Naive thymus-derived CD4-positive, alpha-beta T cell (primary cell): ENCODE measurements at places on chromosomes 3 and 15. TPM values are rescaled to one million over a fixed set of nuclear protein-coding genes. Genes with fewer than 3 reads are reported as not detected.

GRCh38 chr3:107962946-107963345, 127.9 kb downstream of the CD47 start:
- no peak for DNase-seq

GRCh38 chr3:99325402-99325801, 313.0 kb upstream of the COL8A1 start:
- DNase-seq = no peak

The RPL22L1 gene
- total RNA-seq = 48.2 and 49.2 TPM in 2 replicates

GRCh38 chr15:29126821-29127461, 142.7 kb downstream of the NSMCE3 start:
- no peak for DNase-seq

The TUSC2 gene
- total RNA-seq = 20.5 and 21.2 TPM in 2 replicates

The P2RY12 gene
- total RNA-seq = not detected

- no peak for DNase-seq
Measured at GRCh38 chr3:41933154-41933676, 28.7 kb downstream of the ULK4 start.

DNA sequence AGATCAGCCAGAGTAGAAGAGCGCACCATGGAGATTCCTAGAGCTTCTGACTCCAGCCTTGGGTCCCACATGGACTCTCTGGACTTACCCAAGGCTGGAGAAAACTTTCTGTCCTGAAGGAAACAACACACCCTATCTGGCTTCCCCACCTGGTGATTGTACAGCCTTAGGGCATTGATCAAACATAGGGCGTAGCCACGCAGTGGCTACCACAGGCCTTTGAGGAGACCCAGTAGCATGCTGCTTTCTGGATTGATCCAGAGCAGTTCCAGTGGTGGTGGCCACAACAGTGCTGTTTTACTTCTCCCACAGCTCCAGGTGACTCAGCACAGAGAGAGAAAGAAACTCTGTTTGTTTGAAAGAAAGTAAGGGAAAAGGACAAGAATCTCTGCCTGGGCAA, 23.5 kb downstream of the PYDC2 start:
- DNase-seq = no peak

DNA sequence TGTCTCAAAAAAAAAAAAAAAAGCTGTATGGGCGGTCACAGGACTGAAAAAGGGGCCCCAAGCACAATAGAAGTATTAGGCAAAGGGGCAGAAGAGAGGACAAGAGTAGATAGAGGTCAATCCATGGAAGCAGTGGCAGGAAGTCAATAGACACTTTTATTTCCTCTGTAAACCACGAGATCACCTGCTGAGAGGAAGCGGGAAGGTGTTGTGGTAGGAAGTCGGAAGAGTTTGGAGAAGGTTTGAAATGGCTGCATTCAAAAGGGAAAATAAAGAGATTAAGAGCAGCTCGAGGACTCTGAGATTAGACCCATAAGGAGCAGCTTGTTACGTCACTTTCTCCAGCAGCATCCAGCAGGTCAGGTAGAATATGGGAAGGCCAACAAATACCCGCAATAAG, 14.2 kb upstream of the ZNF148 start:
- peak; percentile 3 for DNase-seq

The POC1A gene
- total RNA-seq = 0.58 TPM

- DNase-seq = no peak
Measured at GRCh38 chr3:139204728-139205127, 139.1 kb upstream of the MRPS22 start.

DNA sequence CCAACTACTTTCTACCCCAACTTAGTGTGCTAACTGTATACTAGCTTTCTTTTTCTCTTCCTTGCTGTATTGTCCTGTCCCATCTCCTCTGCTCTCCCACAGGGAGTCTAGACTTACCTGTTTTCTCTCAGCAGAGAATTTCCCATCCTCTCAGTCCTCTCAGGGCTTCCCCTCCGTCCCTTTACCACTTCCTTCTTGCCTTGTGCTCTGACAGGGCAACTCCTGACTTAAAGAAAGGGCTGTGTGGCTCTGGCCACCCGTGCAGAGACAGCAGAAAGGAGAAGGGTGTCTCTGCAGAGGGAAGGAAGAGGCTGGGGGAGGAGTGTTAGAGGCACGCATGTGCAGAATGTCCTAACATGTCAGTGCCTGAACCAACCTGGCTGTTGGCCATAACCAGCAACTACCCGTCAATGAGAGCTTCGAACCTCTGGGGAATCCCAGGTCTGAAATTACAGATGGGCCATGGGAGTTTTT, at the start of gene GCSAM:
TSS of gene GCSAM (minus strand) at position 274 of the 474 bp plus-strand sequence. CDS start at position 146, 128 bp downstream.
- DNase-seq = peak; percentile 61

DNA sequence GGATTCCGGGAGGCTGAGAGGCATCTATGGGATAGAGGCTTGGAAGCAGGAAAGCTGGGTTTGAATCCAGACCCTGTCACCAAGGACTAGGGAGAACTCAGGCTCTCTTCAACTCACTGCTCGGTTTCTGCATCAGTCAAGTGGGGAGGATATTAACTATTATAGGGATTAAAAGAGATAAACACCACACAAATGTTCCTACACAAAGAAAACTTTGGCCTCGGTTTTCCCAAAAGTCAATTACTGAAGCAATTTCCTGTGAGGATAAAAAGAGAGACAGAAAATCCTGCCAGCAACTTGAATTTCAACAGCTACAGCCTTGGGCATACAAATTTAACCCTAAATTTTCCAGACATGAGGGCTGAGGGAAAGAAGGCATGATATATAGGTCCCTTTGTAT, 36.0 kb downstream of the ITGB5 start:
- DNase-seq = no peak

DNA sequence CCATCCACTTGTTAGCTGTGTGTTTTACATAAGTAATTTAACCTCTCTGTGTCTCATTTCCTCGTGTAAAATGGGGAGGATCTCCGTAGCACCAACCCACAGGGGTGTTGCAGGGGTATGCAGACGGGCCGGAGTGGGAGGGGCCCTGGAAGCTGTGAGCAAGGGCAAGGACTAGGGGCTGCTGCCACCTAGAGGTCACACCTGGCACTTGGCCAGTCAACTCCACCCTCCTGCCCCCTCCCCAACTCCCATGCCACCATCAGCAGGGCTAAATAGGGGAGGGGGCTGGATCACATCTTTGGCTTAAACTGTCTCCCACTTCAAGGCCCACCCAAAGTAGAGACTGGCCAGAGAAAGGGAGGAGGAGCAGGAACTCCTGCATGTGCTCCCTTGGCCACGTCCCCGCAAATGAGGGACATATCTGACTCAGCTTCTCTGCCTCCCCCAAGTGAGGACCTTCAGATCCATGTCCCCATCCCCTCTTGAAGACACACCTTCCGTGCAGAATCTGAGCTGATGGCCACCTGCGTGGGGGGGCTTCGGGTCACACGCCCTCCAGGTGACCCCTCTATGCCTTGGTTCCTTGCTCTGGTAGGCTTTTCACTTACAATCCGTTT, 2.6 kb downstream of the CCDC9B start:
- peak; percentile 77 for DNase-seq

DNA sequence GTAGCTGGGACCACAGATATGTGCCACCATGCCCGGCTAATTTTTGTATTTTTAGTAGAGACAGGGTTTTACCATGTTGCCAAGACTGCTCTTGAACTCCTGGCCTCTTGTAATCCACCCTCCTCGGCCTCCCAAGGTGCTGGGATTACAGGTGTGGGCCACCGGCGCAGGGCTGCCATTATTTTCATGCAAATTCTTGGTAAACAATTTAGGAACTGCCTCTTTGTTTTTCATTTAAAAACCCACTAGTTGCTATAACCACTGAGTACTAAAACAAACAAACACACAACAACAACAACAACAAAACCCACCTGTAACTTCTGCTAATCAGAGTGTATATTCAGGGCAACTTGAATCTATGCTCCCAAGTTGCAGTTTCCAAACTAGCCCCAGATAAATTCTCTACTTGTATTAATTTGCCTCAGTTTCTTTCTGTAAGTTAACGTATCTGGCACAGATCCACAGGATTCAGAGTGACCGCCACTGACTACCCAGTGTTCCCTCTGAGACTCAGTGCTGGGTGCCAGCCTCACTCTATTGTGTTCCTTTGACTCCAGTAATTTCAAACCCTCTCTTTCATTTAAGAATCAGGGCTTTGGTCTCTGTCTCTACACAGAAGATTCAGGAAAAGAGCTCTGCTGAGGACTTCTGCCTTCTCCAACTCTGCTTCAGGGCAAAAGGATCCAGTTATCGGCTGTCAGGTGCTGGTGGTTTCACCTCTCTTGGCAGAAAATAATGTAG, 18.6 kb upstream of the ZNF710 start:
- DNase-seq = no peak

- no peak for DNase-seq
Measured at GRCh38 chr3:172643506-172644179, 67.2 kb downstream of the NCEH1 start.

The ZNF385D gene
- total RNA-seq = 0.03 TPM

The GPR149 gene
- total RNA-seq = not detected in 2 replicates

The CHSY1 gene
- 45.1 and 47.0 TPM in 2 replicates for total RNA-seq

DNA sequence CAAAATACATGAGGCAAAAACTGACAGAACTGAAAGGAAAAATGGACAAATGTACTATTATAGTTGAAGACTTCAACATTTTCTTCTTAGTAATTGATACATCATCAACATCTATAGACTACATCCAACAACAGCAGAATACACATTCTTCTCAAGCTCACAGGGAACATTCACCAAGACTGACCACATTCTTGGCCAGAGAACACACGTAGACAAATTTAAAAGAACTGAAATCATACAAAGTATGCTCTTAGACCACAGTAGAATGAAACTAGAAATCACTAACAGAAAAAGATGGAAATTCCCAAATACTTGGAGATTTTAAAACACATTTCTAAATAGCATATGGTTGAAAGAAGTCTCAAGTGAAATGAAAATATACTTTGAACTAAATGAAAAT, 55.1 kb upstream of the NSMCE3 start:
- DNase-seq = no peak

DNA sequence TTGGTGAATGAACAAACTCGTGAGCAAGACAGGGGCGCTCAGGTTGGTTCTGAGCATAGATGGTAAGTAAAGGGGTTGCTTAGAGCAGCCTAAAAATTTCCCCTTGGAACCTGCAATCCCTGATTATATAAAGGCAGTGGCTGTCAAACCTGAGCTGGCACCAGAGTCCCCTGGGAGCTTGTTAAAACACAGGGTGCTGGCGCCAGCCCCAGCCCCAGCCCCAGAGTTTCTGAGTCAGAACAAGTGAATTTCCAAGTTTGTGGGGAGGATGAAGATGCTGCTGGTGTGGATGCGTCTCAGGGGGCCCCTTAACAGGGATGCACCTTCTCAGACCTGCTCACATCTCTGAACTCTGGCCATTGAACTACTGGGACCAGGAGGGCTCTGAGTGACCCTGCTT, 48.2 kb downstream of the FEM1B start:
- DNase-seq = no peak

GRCh38 chr3:17038900-17039553, 154.3 kb downstream of the PLCL2 start:
- no peak for DNase-seq

DNA sequence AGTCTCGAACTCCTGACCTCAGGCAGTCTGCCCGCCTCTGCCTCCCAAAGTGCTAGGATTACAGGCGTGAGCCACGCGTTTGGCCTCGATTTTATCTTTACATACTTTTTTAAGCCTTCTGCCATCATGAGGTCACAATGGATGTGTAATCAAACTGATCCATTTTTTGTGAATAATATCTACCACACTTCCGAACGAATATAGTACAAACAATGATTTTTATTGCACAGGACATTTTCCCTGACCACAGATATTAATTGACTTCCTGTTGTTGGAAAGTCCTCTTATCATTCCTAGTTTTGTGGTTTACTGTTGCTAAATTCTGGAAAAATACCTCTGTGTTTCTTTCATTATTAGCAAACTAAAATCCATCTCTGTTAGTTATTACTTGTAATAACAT, 68.9 kb downstream of the MINDY2 start:
- no peak for DNase-seq

The PPARG gene
- not detected for total RNA-seq

DNA sequence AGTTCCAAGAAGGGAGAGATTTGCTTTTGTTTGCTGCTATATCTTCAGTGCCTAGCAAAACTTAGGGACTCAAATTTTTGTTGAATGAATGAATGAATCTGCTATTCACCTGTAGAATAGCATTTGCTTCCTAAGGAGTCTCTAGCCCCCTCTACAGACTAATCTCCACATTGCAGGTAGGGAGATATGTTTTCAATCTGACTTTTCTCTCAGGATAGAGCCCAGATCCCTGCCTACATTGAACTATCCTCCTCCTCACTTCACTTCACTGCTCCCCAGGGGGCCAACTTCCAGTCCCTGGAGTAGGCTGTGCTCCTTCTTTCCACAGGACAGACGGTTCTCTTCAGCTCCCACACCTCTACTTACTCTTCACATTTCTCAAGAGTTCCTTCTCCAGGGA, 81.9 kb upstream of the PTX3 start:
- DNase-seq = no peak

- no peak for DNase-seq
Measured at GRCh38 chr3:155631323-155632019, 113.4 kb downstream of the PLCH1 start.

DNA sequence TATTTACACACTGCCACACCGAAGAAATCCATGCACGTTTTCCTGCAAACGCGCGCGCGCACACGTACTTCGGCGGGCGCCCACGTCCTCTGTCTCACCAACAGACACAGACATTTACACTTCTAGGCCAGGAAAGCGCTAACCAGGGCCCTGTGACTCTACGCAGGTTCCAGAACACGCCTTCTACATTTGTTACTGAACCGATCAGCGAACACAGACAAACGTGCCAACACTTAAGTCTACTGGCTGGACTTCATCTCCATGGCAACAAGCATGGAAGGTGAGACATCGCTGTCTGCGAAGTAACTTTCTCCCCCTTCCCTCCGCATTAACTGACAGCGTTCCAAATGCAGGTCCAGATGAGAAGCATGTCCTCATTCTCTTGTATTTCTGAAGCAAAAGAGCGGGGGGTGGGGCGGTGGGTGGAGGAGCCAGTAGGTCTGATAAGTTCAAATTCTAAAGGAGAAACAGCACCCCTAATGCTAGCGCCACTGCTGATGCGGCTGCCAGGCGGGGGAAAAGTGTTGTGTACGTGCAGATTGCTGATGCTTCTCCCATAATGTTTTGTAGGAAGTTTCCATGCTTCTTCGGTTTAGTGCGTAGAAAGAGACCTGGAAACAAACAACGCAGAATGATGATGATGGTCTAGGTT, at the start of gene CTXN2:
TSS of gene CTXN2 (plus strand) at position 92 of the 652 bp plus-strand sequence. CDS start 9,636 bp downstream, outside the sequence.
- DNase-seq = no peak

The ELP6 gene
- 20.2 TPM for total RNA-seq

- DNase-seq = no peak
Measured at GRCh38 chr15:78054518-78054917, 23.0 kb downstream of the TBC1D2B start.

DNA sequence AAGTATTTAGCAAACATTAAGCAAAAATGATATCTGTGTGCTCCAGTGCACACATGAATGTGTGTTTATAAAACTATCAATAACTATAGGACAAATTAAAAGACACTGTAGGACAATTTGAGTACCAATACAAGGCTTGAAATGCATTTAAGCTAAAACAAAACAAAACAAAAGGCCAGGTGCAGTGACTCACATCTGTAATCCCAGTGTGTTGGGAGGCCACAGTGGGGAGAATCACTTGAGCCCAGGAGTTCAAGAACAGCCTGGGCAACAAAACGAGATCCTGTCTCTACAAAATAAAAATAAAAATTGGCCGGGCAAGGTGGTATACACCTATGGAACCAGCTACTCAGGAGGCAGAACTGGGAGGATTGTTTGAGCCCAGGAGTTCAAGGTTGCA, 50.7 kb downstream of the CSNK1G1 start:
- no peak for DNase-seq

The TTC23 gene
- 0.34 TPM for total RNA-seq
